ENCODE measurements at places on chromosomes 16 and 17.

GRCh38 chr16:69277413-69277812 is 33.7 kb upstream of the VPS4A start:
- no peak for DNase-seq

GRCh38 chr17:36127911-36128310 is 24.3 kb downstream of the CCL4 start:
- no peak for DNase-seq

DNA sequence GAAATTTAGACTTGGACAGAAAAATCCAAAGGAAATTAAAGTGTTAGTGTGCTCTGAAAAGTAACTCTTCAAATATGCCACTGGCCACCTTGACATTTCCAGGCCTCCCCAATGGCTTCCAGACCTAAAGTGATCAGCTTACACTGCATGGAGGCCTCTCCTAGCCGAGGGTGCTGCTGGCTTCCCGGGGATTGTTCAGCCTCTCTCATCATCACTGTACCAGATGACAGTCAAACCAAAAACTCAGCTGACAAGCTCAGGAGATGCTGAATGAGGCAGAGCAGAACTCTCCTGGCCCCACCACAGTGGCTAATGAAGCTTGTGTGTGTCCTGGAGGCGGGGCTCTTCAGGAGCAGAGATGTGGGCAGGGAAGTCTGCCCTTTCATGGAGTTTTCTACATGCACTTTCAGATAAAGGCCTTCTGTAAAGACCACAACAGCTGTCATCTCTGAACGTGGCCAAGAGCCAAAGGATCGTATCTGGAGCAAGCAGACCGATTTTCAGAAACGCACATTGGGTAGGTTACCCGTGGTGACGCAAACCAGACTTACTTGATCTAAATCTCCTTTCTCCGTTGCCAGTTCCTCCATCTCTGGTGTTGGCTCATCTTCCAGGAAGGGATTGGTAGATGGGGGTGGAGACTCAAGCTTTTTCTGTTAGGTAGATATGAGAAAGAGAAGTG is 113.3 kb downstream of the VPS53 start:
- no peak for DNase-seq

- no peak for DNase-seq
Observed at GRCh38 chr16:89361751-89362539, 128.4 kb downstream of the ANKRD11 start.

GRCh38 chr17:55198690-55199370 is 65.9 kb upstream of the HLF start:
- no peak for DNase-seq

- no peak for DNase-seq
Observed at GRCh38 chr17:3029213-3029913, 34.0 kb downstream of the OR1D5 start.

DNA sequence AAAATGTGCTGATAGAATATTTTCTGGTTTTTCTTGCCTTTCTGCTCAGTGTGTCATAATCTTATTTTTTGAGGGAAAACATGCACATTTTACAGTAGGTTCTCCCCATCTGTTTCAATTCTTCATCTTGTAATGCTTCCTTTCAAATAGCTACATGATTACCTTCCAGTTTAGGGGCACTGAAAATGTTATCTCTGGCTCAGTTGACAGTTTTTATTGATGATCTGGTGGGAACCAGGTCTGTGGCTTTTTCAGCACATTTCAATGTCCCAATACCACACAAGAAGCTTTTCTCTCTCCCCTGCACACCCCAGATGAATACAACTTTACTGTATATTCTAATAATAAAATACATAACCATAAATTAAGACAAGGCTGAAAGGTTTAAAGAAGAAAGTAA is 36.5 kb downstream of the FTO start:
- DNase-seq: no peak

- no peak for DNase-seq
Observed at GRCh38 chr16:48053418-48053745, 102.4 kb downstream of the ABCC12 start.

GRCh38 chr17:47830396-47831002 is 842 bp downstream of the MRPL10 start:
- no peak for DNase-seq

- DNase-seq: no peak
Observed at GRCh38 chr16:64421515-64421914, 700.3 kb downstream of the CDH11 start.
